ENCODE measurements at places on chromosomes 13 and 19.

GRCh38 chr13:90414691-90415596 lies 932.5 kb upstream of the MIR17HG start:
- DNase-seq, result no peak

- DNase-seq, result no peak
Observed at GRCh38 chr13:30908416-30908980, 2.4 kb downstream of the MEDAG start.

DNA sequence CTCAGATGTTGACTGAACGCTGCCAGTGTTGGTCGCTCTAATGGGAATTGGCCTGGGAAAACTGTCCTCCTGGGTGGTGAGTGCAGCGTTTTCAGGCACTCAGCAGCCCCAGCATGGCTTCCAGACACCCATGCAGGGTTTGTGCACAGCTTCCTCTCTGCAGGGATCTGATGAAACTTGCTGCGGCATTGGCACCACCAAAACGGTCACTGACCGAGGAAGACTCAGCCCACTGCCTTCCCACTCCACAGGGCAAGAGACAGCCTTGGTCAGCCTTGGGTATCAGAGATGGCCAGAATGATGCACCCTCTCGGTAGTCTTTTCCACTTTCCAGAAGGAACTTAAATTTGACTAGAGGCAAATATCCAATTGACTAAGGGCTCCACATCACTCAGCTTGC lies 398.9 kb downstream of the IRS2 start:
- DNase-seq, result no peak

DNA sequence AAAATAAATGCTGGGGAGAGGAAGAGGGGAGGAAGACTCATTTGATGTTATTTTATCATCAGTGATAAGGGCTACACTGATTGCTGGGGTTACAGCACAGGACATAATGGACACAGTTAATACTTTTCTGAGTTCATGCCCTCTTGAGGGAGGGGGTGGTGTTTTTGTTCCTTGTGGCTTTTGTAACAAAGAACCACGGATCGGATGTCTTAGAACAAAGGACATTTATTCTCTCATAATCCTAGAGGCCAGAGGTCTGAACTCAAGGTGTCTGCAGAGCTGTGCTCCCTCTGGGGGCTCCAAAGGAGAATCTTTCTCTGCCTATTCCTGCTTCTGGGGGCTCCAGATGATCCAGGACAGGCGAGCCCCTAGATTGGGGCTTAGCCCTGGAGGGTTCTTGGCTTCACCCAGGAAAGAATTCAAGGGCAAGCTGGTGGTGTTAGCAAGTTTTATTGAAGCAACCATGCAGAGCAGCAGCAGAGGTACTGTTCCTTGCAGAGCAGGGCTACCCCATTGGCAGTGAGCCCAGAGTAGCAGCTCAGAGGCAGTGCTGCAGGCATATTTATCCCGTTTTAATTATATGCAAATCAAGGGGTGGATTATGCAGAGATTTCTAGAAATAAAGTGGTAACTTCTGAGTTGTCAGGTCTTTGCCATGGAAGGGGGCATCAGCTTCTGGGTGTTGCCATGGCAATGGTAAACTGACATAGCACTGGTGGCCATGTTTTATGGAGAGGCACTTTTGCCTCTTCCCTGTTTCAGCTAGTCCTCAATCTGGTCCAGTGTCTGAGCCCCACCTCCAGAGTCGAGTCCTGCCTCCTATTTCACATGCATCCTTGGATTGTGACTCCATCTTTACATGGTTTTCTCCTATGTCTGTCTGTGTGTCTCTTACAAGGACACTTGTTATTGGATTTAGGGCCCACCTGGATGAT lies 18.0 kb downstream of the VAV1 start:
- no peak for DNase-seq

GRCh38 chr13:114212158-114212495 lies 22.6 kb upstream of the CDC16 start:
- no peak for DNase-seq

- no peak for DNase-seq
Observed at GRCh38 chr19:9159891-9160290, 18.9 kb upstream of the OR7D2 start.

DNA sequence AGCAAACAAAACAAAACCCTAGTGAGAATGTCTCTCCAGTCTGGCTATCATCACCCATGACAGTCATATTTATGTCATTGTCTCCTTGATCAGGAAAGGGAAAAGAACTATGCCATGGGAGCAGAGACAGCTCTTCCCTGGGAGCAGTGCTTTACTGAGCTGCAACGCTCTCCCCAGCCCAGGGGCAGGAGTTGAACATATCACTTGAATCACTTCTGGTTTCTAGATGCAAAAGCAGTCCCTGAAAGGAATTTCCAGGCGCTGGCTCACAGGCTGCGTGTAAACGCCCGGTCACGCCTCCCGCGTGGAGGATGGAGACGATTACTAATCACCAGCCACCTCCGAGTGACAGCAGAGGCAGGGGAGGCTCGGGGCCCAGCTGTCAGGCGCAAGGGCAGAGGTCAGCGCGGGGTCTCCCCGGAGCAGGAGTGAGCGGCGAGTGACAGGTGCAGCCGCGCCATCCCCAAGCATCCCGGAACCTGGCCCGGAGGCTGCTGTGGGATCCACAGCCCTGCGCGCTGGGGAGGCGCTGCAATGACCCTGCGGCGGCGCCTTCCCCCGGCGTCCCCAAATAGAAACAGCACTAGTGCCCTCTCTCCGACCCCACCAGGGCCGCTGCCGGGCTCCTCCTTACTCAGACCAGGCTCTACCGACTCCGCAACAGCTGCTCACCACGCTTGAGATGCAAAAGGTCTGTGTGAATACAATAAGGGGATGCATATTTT lies 23.5 kb upstream of the DCLK1 start:
- no peak for DNase-seq

DNA sequence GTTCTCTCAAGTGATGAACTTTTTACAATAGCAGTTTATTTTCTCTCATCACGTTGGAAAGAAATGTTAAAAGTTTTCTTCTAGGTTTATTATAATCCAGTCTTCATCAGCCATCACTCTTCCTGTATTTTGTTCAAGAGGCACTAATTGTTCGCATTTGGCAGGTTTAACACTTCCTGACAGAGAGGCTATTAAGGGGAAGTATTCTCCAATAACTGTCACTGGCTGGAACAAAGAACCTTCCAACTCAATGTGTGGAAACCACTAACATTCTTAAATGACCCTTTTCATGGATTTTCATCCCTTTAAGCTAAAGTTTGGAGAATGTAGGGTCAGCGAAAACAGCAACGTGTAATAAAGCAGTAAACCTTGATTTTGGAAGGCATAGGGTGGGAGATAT lies 145.1 kb downstream of the PCCA start:
- no peak for DNase-seq

- peak; percentile 92 for DNase-seq
Observed at GRCh38 chr19:7799640-7800355, 30.2 kb upstream of the EVI5L start.

DNA sequence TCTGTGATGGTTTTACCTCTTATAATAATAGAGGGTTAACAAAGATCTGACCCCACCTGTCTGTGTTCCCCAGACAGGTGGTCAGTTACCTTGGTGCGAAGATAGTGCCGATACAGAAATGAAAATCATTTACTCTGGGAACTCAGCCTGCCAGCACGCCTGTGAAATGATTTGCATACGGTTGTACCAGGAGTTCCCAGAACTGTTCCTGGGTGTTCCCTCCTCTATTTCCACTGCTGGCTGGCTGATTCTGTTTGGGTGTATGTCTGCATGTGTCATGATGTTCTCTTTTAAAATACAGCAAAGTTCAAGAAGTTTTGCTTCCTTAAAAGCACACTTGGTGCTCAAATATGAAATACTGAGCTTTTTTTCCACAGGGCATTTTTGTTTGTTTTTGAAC lies 527.1 kb downstream of the FGF9 start:
- no peak for DNase-seq

DNA sequence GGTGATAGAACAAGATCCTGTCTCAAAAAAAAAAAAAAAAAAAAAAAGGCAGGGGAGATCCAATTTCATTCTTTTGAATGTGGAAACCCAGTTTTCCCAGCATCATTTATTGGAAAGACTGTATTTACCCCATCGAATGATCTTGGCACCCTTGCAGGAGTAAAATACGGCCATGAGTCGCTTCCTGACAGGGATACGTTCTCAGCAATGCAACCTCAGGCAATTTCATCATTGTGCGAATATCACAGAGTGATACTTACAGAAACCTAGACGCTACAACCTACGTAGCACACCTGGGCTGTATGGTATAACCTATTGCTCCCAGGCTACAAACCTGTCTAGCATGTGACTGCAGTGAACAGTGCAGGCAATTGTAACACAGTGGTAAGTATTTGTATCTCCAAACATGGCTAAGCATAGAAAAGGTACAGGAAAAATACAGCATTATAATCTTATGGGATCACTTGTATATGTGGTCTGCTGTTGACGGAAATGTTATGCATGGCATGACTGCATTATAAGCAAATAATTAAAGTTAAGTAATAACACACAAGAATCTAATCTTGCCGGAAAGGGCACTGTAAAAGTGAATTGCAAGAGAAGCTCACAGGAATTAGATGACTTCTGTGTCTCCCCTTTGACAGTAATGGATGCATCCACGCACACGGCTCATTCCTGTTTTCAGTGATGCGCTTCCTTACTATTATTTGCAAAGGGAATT lies 24.1 kb downstream of the RFX2 start:
- no peak for DNase-seq

DNA sequence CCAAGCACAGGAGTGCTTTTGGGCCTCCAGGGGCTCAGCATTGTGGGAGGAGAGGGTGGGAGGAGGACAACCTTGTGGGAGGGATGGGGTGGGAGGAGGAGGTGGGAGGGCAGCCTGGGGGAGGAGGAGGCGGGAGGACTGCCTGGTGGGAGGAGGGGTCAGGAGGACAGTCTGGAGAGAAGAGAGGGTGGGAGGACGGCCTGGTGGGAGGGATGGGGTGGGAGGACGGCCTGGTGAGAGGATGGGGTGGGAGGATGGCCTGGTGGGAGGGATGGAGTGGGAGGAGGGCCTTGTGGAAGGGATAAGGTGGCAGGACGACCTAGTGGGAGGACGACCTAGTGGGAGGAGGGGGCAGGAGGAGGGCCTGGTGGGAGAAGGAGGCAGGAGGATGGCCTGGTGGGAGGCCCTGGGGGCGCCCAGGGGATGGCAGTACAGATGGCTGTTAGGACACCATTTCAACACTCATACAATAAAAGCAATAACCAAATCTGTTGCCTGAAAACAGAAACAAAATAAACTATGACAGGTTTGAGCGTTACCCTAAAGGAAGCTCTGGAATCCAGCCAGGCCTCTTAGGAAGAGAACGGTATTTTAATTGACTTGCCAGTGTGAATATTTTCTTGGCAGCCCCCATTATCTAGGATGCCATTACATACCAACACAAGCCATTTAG lies 63.7 kb downstream of the CRYL1 start:
- no peak for DNase-seq

DNA sequence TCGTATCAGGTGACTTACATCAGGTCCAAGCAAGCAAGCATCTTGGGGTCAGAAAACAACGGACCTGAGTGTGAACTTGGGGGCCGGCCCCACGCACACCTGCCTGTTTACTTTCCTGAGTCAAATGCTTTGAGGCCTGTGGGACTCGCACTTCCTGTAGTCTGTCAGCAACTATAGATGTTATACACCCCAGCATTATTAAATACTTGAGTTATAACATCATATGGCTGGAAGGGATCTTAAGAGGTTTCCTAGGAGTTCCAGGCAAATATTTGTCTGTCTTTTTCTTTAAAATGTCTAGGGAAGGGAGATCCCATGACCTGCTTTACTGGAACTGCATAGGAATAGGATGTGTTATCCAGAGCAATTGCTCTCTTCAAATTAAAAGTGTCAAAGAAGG lies 280.6 kb downstream of the SHISA2 start:
- no peak for DNase-seq

DNA sequence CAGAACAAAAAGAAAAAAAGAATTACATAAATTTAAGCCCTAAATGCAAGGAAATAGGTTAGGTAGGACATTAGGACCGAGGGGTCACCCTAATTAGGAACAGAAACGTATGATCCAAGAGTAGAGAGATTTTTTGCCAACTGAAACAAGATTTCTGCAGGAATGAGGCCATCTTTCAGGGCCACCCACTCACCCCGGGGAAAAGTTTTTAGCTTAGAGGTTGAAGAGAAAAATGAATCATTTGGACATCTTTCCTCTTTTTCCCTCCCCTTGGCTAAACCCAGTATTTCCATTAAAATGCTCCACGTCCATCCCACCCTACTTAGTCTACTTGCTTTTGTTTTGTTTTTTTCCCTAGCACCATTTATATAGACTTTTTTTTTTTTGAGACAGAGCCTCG lies 10.6 kb upstream of the PNMA8A start:
- no peak for DNase-seq

GRCh38 chr13:41864658-41865057 lies 96.3 kb downstream of the VWA8 start:
- no peak for DNase-seq

DNA sequence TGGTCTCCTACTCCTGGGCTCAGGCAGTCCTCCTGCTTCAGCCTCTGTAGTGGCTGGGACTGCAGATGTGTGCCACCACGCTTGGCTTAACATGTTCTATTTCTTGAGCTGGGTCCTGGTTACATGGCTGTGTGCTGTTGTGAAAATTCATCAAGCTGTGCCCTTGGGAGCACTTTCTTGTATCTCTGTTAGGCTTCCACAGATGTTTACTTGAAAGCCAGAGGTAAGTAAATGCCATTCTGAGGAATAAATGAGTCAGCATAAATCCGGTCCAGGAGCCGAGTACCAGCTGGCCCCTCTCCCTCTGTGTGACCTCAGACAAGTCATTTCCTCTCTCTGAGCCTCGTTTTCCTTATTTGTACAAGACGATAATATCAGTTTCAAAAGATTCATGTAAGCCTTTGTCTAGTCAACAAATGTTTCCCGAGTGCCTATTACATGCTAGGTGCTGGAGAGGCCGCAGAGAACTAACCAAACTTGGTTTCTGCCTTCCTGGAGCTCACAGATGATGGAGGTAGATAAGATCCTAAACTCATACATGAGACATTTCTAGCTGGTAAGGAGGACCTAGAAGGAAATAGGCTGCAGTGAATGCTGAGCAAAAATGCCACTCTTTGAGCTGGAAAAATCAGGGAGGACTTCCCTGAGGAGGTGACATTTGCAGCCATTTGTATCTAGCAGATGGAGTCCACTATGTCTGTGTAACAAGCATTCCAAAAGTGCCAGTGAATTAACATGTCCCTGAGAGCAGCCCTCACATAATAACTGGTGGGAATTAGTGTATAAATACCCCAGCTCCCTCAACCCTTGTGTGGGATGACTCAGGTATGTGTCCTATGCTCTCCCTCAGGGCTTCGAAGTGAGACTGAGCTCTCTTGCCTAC lies 2.7 kb upstream of the RASAL3 start:
- DNase-seq, result no peak

- DNase-seq, result no peak
Observed at GRCh38 chr13:94267581-94268366, 211.7 kb downstream of the DCT start.

- DNase-seq, result peak; percentile 100
Observed at GRCh38 chr19:12913011-12913561, 6.0 kb downstream of the SYCE2 start.

GRCh38 chr13:97369261-97369893 lies 64.6 kb upstream of the RAP2A start:
- no peak for DNase-seq

- no peak for DNase-seq
Observed at GRCh38 chr13:85564598-85564997, 234.6 kb downstream of the SLITRK6 start.
